ENCODE measurements at places on chromosomes 7 and 10.

DNA sequence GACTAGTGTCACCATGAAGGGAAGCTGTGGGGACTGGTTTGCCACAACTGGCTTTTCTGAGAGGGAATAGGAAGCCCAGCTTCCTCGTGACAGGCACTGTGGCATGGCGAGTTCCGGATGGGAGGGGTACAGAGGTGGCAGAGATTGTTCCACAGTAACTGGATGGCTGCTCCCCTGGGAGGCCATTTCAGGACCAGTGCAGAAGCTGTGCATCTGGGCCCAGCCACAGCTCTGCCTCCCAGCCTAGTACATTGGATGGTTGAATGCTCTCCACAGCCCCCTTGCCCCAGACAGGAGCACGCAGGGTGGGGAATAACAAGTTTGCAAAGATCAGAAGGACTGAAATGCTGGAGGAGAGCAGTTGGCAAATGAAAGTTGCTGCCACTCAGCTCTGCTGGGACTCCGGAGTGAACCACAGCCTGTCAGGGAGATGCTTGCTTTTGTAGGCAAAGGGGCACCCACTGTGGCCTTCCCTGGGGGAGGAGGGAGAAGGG lies 51.8 kb downstream of the GSDME start:
- DNase-seq = no peak

DNA sequence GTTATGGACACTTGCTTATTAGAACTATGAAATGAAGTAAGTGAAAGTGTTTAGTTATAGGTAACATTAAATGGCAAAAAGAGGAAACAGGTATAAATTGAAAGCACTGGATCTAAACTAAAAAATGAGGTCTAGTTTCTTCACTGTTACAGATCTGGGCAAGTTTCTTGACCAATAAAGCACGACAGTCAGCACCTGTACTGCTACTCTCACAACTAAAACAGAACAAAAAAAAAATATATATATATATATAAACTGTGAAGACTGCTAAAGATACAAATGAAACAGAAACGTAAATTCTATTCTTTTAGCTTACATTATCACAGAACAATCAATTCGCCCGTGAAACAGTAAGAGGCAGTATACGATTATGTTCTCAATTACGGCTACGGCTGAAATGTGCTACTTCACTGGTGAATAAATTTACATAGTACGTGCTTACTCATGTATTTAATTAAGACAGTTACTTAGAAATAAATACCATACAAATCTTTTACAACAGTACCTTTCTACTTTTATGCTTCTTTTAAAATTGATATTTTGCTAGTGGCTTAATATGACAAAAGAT lies 4.2 kb downstream of the AHR start:
- no peak for DNase-seq

- DNase-seq = no peak
Measured at GRCh38 chr10:51462076-51462779, 237.2 kb downstream of the CSTF2T start.

GRCh38 chr7:77393261-77393660 lies 22.9 kb downstream of the GSAP start:
- DNase-seq = no peak

DNA sequence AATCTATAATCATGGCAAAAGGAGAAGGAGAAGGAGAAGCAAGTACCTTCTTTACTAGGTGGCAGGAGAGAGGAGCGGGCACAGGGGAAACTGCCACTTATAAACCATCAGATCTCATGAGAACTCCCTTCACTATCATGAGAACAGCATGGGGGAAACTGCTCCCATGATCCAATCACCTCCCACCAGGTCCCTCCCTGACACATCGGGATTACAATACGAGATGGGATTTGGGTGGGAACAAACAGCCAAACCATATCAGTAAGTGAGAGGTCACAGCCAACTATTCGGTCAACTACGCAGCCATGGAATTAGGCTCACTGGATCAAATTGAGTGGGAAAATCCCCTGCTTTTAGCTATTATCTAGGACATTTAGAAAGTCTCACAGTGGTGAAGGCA lies 54.2 kb upstream of the STEAP1B start:
- DNase-seq = no peak

GRCh38 chr7:22566592-22566991 lies 66.6 kb upstream of the STEAP1B start:
- DNase-seq = no peak

DNA sequence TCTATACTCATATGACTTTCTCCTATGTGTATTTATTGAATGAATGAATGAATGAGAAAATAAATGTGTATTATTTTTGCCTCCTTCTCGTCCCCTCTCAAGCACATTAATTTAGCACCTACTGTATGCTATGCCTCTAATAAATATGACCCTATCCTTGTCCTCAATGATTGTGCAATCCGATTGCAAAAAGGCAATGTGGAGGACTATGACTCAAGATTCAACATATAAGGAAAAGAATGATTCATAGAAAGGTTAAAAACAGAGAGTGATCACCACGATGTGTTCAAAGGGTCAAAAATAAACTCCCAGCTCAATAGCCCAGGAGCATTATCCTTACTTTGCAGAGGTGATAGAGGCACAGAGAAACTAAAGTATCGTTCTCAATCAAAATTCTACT lies 322.8 kb upstream of the SORCS1 start:
- DNase-seq = no peak

- DNase-seq = no peak
Measured at GRCh38 chr10:5198386-5198785, 1.7 kb downstream of the AKR1C4 start.
